ENCODE measurements at places on chromosomes 5 and 9.

DNA sequence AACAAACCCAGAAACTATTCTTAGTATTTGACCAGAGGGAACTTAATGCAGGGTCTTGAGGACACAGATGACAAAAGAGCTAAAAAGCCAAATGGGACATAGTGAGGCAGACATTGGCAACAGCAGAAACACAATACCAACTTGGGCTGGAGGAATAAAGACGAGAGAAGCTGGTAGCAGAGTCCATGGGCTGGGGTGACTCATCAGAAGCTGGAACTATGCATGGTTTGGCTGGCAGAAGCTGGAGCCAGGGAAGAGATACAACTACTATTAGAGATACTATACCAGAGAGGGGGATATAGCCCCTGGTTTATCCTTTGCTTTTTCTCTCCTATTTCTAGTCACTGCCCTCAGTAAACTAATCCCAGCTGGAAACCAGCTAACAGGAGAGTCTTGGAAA, 29.2 kb upstream of the DPYSL3 start:
- DNase-seq: no peak

DNA sequence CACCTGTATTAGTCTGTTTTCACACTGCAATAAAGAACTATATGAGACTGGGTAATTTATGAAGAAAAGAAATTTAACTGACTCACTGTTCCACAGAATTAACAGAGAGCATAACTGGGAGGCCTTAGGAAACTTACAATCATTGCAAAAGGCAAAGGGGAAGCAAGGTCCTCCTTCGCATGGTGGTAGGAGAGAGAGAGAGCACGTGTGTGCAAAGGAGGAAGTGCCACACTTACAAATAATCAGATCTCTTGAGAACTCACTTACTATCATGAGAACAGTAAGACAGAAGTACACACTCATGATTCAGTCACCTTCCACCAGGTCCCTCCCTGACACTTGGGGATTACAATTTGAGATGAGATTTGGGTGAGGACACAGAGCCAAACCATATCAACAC, 258.7 kb downstream of the TRIM32 start:
- no peak for DNase-seq

DNA sequence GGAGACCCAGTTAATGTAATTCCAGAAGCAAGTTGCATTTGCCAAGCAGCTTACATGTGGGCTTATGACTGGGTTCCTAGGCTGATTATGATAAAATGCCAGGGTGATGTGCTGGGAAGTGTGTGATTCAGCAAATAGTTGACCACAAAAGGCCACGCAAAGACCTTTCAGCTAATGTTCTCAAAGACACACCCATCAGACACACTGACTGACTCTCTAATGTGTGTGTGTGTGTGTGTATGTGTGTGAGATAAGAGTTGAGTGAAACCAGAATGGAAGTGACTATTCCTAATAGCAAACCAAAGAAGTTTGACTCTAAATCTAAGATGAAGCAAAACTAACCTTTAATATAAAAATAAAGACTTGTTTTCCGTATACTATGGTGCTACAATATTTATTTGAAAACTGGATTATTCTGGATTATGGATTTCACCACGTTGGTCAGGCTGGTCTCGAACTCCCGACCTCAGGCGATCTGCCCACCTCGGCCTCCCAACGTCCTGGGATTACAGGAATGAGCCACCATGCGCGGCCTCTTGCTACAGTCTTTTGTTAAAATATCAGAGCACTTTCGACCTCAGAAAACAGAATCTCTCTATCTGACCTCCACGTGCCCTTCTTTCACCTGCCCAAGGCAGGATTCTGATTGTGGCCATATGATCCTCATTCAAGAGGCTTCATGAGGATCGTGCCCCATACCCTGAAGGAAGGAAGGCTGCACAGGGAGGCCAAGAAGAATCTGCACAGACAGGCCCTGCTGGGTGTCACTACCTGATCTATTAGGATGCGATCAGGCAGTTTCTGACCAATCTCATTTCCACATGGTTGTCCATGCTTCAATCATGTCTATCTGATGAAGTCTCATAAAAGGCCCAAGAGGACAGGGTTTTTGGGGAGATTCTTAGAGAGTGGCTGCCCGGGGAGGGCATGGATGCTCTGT, 75.6 kb downstream of the USP20 start:
- DNase-seq: no peak

- DNase-seq: no peak
These were observed 520.6 kb downstream of the CTNND2 start for GRCh38 chr5:11383506-11384095.

DNA sequence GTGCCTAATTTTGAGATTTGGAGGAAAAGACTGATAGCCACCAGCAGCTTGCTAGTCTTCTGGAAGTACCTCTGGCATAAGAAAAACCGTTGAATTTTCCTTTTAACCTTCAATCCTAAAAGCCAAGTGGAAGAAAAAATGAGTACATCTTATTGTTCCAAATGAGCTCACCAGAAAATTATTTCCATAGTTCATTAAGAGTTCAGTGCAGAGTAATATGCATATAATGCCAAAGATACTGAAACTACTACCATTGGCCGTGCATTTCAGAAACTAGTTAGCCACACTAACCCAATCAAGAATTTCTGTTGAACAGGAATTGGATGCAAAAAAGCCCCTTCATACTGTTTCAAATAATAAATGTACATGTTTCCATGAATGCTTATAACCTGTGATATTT, 607.9 kb downstream of the KCTD16 start:
- no peak for DNase-seq

DNA sequence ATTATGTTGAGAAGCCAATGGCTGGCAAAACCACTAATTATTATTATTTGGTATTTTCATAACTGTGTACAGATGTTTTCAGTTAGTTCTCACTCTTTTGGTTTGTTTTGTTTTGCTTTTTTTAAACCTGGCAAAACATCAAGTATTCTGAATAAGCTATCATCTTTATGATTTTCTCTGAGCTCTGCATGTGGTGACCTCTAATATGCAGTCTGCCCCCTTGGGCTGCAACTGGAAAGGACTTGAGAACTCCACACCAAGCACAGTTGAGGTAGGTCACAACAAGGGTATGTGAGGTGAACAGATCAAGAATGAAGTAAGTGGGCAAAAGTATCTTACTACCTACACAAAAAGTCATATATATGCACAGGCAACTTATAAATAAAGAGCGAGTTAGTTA, 202.2 kb downstream of the NFIB start:
- no peak for DNase-seq

DNA sequence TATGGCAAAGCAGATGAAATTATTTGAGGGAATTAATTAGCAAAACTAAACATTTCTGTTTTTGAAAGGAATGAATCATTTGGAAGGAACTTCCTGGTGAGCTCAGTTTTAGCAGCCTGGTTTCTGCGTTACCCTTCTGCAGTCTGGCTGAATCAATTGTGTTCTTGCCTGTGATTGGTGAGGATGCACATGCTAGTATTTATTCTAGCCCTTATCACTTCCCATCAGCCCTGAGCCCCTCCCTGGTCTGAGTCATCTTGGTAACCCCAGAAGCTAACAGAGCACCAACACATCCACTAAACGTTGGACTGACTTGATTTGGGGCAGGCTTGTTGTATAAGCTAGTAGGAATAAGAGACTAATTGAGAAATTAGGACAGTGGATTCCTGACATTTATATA, 6.6 kb downstream of the TJP2 start:
- DNase-seq: no peak

GRCh38 chr9:15372455-15372854, 50.2 kb upstream of the SNAPC3 start:
- DNase-seq: no peak

GRCh38 chr5:4716781-4717180, 423.3 kb upstream of the ADAMTS16 start:
- DNase-seq: no peak

DNA sequence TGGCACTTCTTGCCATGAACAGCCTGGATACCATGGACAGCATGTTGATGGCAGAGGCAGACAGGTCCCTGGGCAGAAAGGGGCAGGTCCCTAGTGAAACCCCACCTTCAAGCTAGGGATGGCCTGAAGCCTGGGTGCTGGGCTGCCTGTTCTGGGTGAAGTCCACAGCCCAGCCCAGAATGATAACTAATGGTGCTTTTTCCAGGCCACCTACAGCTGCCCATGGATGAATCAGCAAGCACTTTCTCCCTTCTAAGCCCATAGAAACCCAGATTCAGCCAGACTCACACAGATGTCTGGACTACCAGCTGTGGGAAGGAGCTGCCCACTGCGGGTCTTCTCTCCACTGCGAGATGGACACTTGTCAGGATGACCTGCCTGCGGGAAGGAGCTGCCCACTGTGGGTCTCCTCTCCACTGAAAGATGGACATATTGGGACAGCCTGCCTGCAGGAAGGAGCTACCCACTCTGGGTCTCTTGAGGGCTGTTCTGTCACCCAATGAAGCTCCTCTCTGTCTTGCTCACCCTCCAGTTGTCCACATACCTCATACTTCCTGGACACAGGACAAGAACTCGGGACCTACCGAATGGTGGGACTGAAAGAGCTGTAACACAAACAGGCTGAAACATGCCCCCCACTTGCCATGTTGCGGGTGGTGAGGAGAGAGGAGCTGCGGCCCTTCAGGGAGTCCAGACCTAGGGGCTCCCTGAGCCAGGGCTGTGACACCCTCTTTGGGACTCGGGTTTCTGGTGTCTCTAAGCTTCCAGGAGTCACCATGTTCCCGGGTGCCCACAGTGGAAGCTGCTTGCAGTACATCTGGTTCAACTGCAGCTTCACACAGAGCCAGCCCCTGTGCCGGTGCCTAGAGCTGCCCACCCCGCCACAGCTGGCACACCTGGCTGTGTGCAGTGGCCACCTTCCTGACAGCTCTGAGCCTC, 60.7 kb upstream of the SYNPO start:
- no peak for DNase-seq

GRCh38 chr5:11305245-11305644, 544.2 kb upstream of the DAP start:
- no peak for DNase-seq

GRCh38 chr5:87101321-87101720, 166.4 kb upstream of the RASA1 start:
- DNase-seq: no peak

- DNase-seq: no peak
These were observed 285.4 kb downstream of the TMEM232 start for GRCh38 chr5:110441035-110441434.

- no peak for DNase-seq
These were observed 114.5 kb downstream of the BAAT start for GRCh38 chr9:101270302-101270701.

DNA sequence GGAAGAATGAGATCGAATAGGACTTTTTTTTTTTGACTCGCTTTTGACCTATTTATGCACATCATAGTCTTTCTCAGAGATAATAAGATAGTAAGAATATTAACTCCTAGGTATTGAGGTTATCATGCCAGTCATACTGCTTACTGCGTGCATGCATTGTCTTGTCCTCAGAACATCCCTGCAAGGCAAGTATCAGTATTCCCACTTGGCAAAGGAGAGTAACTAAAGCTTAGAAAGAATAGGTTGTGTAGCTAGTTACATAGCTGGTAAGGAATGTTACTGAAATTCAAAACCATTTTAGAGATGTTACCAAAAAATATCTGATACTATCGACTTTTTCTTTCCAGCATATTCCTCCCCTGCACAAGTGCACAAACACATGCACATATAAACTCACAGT, 296.1 kb upstream of the CLINT1 start:
- no peak for DNase-seq

- no peak for DNase-seq
These were observed 1349.5 kb downstream of the EFNA5 start for GRCh38 chr5:106321242-106321641.

- peak; percentile 22 for DNase-seq
These were observed 31.7 kb upstream of the KCNMB1 start for GRCh38 chr5:170420806-170421412.

DNA sequence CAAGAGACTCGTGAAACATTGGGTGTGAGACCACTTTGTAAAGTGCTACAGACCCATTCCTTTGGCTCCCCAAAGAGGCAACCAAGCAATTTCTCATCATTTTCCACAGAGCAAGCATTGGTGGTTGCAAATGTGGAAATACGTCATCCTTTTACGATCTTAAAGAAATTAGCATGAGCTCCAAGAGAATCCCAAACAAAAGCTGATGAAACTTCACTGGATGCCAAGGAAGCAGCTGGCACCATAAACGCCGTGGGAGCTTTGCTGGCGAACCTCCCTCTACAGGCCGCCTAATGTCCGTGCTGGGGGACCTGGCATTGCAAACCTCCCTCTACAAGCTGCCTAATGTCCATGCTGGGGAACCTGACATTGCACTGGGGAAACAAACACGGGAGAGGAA, 432.4 kb downstream of the ACTL7B start:
- DNase-seq: no peak

DNA sequence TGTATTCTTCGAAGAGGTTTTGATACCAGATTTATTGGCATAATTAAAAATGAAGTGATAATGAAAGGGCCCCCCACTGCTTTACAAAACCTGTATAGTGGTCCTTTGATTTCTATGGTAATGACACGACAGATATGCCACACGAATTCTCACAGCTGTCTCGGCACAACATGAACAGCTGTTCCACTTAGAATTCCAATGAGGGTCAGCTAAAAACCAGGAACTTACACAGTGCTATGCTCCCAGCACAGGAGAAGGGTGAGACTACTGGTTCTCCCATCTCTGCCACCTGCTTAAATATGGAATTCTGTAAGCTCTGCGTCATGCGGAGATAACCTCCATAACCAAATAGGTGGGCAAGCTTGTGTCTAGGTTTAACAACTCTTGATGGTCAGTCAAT, 183.0 kb upstream of the EFNA5 start:
- DNase-seq: no peak

Measured in C1 segment of cervical spinal cord (tissue), 14 donors.